ENCODE measurements at places on chromosomes 16 and 17. TPM values are rescaled to one million over a fixed set of nuclear protein-coding genes. Genes with fewer than 3 reads are reported as not detected.
A peak's percentile ranks its signal among the peaks of the same experiment; 100 is the strongest.

DNA sequence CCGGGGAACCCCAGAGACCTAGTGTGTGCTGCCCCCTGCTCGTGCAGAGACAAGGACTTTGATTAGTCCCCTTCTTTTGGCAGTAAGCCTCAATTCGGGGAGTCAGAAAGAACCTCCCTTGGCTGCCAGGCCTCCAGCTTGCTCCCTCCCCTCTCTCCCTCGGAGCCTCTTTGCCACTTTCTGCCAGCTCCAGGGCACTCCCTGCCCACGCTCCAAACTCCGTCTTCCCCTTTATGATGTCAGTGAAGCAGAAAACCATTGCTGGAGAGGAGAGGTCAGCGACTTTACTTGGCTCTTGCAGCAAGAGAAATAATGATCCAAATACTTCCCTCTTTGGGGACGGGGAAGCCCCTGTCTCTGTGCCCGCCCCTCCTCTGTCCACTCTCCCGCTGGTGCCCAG, 28.1 kb downstream of the TTYH2 start:
- H3K27ac ChIP-seq: peak overlapping the region; percentile 39
- H3K4me1 ChIP-seq: no peaks in the 10 kb centered on the region
- H3K36me3 ChIP-seq: no peaks in the 10 kb centered on the region
- no peak for DNase-seq
- H3K27me3 ChIP-seq: no peaks in the 10 kb centered on the region

DNA sequence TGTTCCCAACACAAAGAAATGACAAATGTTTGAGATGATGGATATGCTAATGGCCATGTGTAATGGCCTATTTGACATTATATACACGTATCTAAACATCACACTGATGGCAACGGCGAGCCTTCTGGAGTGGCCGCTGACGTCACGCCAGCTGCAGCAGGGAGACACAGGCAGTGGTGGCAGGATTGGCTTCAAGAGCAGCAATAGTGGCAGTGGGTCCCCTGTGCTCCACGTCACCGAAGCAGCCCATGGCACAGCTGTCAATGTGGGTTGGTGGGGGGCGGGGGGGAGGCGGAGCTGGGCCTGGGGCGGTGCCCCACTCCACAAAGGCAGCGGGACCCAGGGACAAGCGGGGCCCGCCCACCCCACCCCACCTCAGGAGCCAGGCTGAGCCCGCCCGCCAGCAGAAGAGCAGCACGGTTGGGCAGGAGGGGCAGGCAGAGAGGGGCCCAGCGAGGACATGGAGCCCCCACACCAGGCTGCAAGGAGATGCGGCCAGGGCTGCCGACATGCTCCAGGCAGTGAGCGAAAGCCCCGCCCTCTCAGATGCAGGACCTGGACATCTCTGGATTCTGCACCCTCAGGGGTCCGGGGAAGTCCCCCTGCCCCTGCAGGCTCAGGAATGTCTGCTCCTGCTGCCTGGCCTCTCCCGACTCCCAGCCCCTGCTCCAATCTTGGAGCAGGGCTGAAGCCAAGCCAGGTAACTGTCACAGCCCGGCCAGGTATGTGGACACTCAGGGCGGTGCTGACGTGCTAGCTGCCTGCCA, 64.6 kb downstream of the USP32 start:
- H3K27ac ChIP-seq: no peak overlapping the region
- no peaks in the 10 kb centered on the region for H3K4me1 ChIP-seq
- H3K27me3 ChIP-seq: no peaks in the 10 kb centered on the region
- no peak overlapping the region for H3K4me3 ChIP-seq
- no peaks in the 10 kb centered on the region for H3K36me3 ChIP-seq
- DNase-seq: no peak

The PIK3R5 gene
- 1.8 TPM for total RNA-seq

The TMEM11 gene
- total RNA-seq: 29.0 TPM

The VPS4A gene
- 26.0 TPM for total RNA-seq

Data from esophagus squamous epithelium (tissue), 5 donors.